GM23338 (cell line): ENCODE measurements at places on chromosomes 6 and 20. TPM values are rescaled to one million over a fixed set of nuclear protein-coding genes. Genes with fewer than 3 reads are reported as not detected.

- no peak for DNase-seq
- H3K27ac ChIP-seq = no peak overlapping the region
- no peaks in the 10 kb centered on the region for H3K27me3 ChIP-seq
- no peaks in the 10 kb centered on the region for H3K36me3 ChIP-seq
Measured at GRCh38 chr6:85121158-85121557, 328.7 kb upstream of the NT5E start.

- no peak for DNase-seq
- H3K4me1 ChIP-seq = peaks cover 7% of the 10 kb centered on the region; the same call in 1 of the 2 replicates
- H3K36me3 ChIP-seq = 0 out of 2 replicates have a peak, but pooled peaks cover 1% of the 10 kb centered on the region
- no peak overlapping the region for H3K4me3 ChIP-seq
- no peak overlapping the region for H3K27ac ChIP-seq
Measured at GRCh38 chr6:25953733-25954132, 8.9 kb upstream of the TRIM38 start.

The LINC00237 gene
- total RNA-seq = 0.31 TPM in 1 of 2 replicates, not detected in the other

GRCh38 chr6:33161354-33162331 is 30.6 kb downstream of the COL11A2 start:
- H3K4me3 ChIP-seq = peak overlapping the region; percentile 75
- H3K27me3 ChIP-seq = peaks cover 15% of the 10 kb centered on the region
- H3K36me3 ChIP-seq = no peaks in the 10 kb centered on the region
- peaks cover 12% of the 10 kb centered on the region for H3K4me1 ChIP-seq
